ENCODE measurements at places on chromosomes 13 and 19.
A peak's percentile ranks its signal among the peaks of the same experiment; 100 is the strongest.

- DNase-seq = no peak
These were observed 63.7 kb upstream of the SACS start for GRCh38 chr13:23497191-23497590.

DNA sequence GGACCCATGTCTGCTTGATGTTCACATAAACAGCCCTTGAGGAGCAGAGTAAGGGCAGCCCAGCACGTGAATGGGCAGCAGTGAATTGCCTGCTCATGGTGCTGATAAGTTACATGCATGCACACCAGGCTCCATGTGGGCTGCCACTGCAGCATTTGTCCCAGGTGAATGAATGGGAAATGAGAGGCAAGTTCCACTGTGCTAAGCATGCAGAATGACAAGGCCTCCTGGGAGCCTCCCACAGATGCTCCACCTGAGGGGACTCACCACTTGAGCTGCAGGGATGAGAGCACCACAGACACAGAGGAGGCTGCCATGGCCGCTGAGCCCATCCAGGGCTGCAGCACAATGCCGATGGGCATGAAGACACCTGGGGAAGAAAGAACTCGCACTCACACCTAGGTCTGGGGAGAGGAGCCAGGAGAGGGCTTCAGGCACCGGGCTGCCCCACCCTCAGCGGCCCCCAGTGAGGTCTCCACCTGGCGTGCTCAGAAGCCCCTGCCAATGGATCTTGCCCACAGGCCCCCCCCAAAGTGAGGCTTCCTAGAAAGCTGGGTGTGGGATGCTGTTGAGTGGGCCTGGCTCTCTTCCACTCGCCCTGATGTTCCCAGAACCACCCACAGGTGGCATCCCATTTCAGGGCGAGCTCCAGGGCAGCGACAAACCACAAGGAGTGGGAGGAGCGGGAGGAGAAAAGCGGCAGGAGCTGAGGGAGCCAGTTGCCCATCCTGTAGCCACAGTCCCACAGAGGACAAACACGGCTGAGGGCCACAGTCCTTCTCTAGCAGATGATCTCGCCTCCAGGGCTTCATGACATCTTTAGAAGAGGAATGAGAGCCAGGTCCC is 73.8 kb downstream of the CCDC70 start:
- DNase-seq = no peak

DNA sequence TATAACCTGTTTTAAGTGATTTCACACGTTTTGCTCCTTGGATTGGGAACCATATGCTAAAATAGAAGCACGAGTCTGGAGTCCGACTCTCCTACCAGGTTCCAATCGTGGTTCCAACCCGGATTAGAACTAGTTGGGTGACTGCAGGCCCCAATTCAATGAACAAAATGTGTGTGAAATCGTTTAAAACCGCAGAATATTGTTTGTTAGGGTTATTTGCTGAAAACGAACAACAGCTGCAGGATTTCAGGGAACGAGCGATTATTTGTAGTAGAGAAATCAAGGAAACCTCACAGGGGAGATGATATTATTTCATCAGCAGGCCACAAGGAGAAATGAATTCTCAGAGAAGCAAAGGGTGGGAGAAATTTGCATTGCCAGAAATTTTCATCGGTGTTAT is 16.7 kb downstream of the SSC5D start:
- no peak for DNase-seq

GRCh38 chr19:50909240-50910070 is 1.7 kb downstream of the KLK4 start:
- no peak for DNase-seq

DNA sequence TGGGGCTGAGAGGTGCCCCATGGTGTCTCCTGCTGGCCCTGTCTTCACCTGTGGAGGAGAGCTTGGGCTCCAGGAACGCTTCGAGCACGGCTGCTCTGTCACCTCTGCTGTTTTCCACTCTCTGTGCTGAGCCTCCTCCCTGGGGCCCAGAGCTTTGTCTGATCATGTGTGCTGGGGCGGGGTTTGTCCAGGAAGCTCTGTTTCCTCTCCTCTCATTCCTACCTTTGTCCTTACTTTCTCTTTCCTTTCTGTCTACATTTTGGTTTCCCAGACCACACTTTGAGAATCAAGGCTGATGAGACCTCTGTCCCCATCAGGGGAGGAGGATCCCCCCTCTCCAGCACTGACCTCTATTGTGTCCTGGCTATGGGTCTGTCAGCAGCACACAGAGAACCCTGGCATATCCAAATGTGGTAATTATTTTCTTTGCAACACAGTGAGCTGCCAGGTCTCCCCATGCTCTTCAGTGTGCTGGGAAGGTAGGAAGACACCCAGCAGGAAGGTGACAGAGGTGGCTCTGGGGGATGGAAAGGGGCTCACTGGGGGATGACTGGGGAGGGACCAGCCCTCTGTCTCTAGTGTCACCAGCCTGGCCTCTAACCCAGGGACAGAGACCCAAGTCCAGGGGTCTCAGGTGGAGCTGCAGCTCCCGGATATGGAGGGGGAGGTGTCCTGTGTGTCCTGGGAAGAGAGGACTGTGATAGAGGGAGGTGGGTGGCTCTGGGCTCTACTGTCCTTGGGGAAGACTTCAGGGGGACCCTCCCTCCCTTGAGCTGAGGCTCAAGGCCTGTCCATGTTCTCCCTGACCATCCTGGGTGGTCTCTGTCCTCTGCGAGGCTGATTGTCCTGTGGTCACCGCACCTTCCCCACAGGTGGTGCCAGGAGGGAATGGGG is at the start of gene CEACAM1:
Gene CEACAM1 (minus strand): TSS at position 128 of the 894 bp plus-strand sequence. CDS start 107 bp downstream, at position 21.
- peak; percentile 52 for DNase-seq

GRCh38 chr13:65653613-65654012 is 1576.5 kb downstream of the PCDH9 start:
- no peak for DNase-seq

- no peak for DNase-seq
These were observed 31.5 kb downstream of the CCDC8 start for GRCh38 chr19:46381756-46382345.

DNA sequence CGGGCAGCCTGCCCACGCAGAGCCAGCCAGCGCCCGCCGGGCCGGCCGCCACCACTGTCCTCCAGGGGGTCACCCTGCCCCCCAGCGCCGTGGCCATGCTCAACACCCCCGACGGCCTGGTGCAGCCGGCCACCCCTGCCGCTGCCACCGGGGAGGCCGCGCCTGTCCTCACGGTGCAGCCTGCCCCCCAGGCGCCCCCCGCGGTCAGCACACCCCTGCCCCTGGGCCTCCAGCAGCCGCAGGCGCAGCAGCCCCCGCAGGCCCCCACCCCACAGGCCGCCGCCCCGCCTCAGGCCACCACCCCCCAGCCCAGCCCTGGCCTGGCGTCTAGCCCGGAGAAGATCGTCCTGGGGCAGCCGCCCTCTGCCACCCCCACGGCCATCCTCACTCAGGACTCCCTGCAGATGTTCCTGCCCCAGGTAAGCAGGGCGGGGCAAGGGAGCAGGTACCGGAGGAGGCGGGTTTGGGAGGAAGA is 32.3 kb upstream of the EHD2 start:
- DNase-seq = no peak

GRCh38 chr13:95207769-95208366 is 93.4 kb downstream of the ABCC4 start:
- DNase-seq = no peak

DNA sequence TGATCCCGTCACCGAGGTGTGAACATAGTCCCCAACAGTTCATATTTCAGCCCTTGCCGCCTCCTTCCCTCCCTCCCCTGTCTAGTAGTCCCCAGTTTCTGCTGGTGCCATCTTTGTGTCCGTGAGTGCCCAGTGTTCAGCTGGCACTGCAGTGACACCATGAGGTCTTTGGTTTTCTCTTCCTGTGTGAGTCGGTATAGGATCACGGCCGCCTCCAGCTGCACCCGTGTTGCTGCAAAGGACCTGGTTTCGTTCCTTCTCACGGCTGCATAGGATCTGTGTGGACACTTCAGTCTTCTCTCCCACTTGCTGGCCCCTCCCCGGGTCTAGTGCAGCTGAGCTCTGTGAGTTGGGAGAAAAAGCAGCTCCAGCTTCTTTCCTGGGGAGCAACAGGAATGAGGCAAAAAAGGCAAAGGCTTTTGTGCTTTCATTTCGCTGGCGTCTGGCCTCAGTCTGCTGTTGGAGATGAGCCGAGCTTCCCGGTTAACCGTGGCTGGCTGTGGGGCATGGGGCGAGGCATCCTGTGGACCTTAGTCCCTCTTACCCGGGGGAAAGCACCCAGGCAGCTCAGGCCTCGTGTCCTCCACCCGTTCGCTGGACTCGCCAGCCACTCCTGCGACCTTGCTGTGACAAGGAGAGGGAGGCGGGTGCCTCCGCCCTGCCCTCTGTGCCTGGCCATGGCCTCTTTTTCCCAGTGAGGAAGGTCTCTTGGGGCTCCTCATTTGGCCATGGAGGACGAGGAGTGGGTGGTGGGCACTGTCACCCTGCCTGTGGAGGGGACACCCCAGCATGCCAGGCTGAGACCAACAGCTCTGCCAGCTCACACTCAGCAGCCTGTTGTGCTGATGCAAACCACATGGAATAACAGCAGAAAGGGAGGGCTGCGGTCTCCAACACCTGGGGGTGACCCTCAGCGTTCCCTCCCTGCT is 196.5 kb downstream of the TEX29 start:
- no peak for DNase-seq

DNA sequence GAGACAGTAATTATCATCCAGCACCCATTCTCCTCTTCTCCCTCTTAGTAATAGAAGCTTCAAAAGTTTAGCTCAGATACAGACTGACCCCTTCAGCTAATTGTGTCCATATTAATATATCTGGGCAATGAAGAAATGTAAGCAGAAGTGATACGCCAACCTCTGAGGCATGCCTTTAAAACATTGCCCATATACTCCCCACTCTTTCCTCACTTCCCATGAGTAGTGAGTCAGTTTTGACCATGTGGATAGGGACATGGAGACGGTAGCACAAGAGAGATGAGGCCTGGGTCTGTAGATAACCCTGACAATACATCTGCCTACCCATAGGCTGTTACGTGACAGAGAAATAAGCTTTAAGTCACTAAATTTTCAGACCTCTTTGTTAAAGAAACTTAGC is 147.6 kb downstream of the KCTD12 start:
- no peak for DNase-seq

- no peak for DNase-seq
These were observed 48.7 kb downstream of the ZIC5 start for GRCh38 chr13:99922631-99923404.

Measured in CD4-positive, alpha-beta T cell treated with Interleukin-6 at 100 ng/mL for 8 hours (primary cell).